ENCODE measurements at places on chromosomes 11 and 22. TPM values are rescaled to one million over a fixed set of nuclear protein-coding genes. Genes with fewer than 3 reads are reported as not detected.

The C11orf58 gene
- 53.8 TPM for total RNA-seq

The SPDYC gene
- not detected for total RNA-seq

GRCh38 chr11:107732689-107733051 is 20.8 kb upstream of the SLN start:
- DNase-seq: no peak

- no peak for DNase-seq
Measured at GRCh38 chr22:47780281-47780875, 1017.9 kb downstream of the TBC1D22A start.

GRCh38 chr22:30931541-30932300 is 36.9 kb downstream of the MORC2 start:
- no peak for DNase-seq

DNA sequence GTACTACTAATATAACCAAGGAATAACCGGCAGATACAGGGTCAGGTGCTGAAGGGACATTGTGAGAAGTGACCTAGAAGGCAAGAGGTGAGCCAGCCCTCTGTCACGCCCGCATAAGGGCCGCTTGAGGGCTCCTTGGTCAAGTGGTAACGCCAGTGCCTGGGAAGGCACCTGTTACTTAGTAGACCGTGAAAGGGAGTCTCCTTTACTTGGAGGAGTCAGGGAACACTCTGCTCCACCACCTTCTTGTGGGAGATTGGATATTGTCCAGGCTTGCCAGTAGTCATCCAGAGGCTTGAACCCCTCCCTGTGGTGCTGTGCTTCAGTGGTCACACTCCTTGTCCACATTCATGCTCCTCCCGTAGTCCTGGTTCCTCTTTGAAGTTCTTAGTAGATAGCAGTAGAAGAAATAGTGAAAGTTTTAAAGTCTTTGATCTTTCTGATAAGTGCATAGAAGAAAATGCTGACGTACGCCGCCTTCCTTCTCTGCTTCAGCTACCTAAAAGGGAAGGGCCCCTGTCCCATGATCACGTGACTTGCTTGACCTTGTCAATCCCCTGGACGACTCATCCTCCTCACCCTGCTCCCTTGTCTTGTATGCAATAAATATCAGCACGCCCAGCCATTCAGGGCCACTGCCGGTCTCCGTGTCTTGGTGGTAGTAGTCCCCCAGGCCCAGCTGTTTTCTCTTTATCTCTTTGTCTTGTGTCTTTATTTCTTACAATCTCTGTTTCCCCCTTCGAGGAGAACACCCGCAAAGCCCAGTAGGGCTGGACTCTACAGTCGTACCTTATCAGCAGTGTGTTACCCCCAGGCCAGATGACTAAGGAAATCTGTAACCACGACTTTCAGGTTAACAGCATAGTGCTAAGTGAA is 6.1 kb downstream of the NUP50 start:
- DNase-seq: peak; percentile 44

The OR8U1 gene
- total RNA-seq: not detected

DNA sequence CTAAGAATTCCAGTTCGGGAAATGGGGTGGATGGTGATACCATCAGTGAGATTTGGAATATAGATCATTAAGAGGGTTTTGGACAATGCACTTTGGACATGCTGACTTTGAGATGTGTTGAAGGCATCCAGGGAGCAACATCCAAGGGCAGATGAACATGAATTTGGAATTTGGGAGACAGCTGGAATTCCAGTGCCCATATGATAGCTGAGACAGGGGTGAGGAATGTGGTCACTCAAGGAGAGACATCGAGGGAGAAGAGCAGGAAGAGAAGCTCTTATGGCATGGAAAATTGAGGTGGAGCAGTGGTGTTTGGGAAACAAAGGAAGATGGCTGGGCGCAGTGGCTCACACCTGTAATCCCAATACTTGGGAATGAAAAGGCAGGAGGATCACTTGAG is 11.8 kb upstream of the MICAL2 start:
- DNase-seq: no peak

- no peak for DNase-seq
Measured at GRCh38 chr11:293271-293851, 4.4 kb downstream of the PGGHG start.

GRCh38 chr11:74380746-74381439 is 17.3 kb downstream of the PGM2L1 start:
- DNase-seq: no peak

The SPATA19 gene
- not detected for total RNA-seq

The LBHD1 gene
- total RNA-seq: 1.4 TPM

DNA sequence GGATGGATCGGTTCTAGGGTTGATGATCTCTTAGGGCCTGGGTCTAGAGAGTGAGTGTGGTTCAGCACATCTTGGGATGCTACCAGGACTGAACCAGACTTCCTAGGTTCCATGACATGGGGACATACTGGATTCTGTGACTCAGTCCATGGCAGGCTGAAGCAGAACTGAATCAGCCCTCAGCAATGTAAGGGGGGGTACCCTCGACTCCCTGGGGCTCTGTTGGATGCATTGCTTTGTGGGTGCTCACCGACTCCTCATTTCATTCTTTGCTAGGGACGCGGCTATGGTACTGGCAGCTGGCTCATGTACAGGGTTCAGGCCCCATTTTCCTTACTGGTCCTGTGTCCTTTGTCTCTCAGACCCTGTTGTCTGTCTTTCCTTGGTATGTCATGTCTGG is 733 bp upstream of the GRAMD1B start:
- peak; percentile 86 for DNase-seq

The POU2AF2 gene
- total RNA-seq: not detected

The PRSS23 gene
- total RNA-seq: 123 TPM

The ACR gene
- total RNA-seq: not detected

DNA sequence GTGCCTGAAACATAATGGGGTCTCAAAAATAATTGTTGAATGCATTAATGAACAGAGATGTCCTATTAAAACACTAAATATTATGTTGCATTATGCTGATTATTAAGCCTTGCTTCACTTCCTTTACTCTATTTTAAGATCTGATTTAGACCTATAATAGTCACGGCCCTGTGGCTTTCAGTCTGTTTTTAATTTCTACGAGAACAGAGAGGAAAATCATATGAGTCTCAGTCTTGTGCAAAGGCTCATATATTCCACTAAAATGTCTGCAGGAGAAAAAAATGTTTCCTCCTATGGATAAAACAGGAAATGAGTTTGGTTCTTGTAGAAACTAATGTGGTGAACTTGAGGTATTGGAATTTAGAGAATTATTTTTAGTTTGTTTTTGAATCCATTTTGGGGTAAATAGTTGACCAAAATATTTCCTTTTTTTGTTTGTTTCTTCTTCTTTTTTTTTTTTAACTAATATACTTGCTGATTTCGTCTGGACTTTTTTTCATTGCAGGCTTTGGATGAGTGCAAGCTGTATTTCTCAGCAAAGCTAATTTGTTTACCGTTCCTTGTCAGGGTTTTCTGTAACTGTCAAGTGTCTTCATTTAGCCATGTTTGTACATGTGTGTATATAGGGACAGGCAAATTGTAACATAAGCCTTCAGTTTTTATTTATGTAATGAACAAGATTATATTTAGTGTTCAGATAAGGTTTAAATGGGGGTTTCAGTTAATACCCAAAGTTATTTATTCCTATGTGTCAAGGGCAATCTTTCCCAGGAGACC is 139.1 kb upstream of the DDI1 start:
- DNase-seq: peak; percentile 35

The JAML gene
- not detected for total RNA-seq

- DNase-seq: no peak
Measured at GRCh38 chr11:110522471-110522870, 92.7 kb downstream of the FDX1 start.

The SLC22A12 gene
- not detected for total RNA-seq

The APOBEC3H gene
- not detected for total RNA-seq

DNA sequence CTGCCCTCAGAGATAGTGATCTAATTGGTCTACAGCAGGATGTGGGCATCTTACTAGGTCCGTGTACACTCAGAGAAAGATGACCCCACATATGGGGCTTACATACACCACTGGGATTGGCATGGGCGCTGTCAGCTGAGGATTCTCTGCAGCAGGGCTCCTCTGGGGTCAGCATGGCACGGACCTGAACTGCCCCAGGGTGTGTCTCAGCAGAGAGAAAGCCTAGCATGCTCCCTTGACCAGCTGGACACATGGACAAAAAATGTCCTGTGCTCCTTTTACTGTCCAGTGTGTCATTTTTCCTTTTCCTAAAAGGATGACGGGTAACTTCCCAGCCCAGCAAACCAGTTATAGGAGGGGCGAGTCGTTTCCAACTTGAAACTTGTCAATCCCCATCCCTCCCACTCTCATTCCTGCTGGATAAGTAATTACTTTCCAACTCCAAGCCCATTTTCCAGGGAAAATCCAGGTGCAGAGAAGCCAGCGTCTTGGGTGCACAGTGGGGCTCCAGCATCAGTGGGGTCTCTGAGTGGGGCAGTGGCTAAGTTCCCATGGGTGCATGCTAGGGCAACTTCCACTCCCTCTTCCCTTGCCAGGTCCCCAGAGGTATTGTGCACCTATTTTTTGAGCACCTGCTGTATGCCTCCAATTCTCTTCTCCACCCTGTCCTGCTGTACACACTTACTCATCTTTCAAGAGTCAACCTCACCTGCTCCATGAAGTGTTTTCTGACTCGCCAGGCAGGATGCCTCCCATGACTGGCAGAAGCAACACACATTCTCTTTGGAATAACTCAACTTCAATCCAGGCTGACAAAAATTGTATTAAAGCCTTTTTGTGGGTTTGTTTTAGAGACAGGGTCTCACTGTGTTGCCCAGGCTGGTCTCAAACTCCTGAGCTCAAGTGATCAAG is 5.0 kb downstream of the VSTM5 start:
- no peak for DNase-seq

GRCh38 chr11:22433094-22433455 is 94.9 kb downstream of the SLC17A6 start:
- no peak for DNase-seq

- peak; percentile 89 for DNase-seq
Measured at GRCh38 chr22:32619614-32620426, 145.2 kb downstream of the FBXO7 start.

The DNAL4 gene
- 6.9 TPM for total RNA-seq

DNA sequence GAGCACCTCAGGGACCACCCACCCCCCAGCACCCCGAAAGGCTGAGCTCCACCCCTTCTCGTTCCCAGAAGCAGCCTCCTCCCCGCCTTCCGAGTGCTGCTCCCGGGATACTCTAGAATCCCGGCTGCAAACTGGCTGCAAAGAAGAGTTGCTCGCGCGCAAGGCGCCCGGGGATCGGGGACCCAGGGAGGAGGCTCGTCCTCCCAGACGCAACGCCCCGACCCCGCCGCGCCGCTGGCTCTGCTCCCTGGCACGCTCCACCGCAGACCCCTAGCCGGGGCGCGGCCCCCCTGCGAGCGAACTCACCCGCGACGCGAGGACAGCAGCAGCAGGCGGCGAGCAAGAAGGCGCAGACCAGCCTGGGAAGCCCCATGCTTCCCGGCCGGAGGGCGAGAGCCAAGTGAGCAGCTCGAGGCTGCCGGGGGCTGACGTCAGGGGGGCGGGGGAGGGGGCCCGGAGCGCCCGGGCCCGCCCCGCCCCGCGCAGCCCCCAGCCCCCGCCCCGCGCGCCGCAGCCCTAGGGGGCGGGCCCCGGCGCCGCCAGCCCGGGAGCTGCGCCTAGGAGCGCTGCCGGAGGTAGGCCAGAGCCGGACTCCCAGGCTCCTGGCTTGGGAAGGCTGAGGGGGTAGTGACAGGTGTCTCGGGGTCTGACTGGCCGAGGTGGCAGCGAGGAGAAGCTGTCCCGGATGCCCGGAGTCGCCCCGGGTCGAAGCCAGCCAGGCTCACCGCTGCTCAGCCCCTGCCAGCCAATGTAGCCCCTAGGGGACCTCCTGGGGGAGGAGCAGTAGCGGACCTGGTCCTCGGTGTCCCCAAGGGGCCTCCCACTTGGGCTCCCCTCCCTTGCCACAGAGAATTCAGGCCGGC is at the start of gene MCAM:
Gene MCAM (minus strand): TSS at position 402 of the 863 bp plus-strand sequence. CDS start 29 bp downstream, at position 373.
- DNase-seq: peak; percentile 48

The OPCML gene
- total RNA-seq: under 0.01 TPM

The RIBC2 gene
- 0.28 TPM for total RNA-seq

DNA sequence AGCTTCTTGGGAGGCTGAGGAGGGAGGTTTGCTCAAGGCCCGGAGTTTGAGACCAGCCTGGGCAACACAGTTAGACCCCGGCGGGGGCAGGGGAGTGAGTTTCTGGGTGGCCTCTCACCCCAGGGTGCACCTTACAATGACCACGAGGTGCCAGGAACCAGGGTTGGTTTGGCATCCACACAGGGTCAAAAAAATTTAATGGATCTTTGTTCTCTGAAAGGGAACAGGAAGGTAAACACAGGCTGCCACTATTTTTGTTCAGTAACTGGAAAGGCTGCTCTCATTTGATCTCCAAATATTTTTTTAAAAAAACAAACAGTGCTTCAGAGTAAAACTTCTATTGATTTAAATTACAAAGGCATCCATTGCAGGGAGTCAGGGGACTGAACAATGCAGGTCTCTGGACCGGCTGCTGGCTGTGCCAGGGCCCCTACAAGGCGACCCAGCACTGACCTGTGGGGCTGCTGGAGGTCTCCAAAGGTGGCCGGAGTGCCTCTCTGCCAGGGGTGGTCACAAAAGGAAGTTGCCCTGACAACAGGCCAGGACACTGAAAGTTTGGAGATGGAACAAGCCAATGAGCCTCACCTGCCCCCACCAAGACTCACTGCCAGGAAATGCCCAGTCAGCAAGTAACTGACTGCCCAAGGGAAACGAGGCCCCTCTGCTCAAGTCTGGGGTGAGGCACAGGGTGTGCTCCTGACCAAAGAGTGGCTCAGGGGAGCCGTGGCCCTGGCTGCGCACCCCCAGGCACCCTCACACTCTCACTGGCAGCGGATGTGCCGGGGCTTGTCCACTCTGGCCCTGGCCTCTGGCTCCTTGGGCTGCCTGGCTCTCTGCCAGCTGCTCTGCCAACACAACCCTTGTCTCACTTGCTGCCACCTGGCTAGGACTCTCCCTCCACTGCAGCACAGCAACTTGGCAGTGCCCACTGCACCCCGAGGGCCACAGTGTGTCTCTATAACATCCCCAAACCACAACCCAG is 51.8 kb downstream of the ARFGAP3 start:
- no peak for DNase-seq

The RHOD gene
- total RNA-seq: 5.3 TPM

DNA sequence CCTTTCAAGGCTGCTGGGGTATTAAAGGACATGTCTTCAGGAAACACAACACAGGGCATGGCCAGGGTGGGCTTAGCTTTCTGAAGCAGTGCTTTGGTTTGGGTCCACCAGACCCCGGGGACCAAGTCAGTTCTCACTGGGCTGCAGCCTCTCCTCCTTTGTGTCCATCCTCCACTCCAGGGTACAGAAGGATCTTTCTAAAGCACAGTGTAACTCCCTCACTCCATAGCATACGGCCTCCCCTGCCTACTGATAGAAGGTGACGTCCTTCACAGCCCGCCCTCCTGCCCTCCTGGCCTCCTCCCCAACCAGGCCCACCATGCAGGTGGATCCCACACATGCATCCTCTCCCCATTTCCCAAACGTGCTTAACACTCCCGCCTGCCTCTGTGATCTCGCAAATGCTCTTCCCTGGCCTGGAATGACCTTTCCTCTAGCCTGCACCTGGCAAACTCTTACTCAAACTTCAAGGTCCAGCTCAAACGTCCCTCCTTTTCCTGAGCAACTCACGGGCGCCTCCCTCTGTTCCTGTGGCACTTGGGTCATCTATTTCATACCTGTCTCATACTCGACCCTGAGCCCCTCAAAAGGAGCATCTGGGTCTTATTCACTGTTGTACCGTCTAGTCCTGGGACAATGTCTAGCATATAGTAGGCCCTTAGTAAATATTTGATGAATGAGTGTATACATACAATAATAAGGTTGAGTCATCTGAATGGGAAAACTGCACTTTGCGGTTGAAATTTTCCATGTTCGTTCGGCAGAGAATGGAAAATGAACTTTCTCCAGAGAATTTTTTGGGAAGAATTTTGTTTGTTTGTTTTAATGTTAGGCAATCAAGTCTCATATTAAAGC is 187.7 kb downstream of the EFCAB6 start:
- DNase-seq: no peak

- DNase-seq: peak; percentile 33
Measured at GRCh38 chr11:65503368-65503948, 4.6 kb downstream of the MALAT1 start.

All from IMR-90 (cell line).